ENCODE measurements at places on chromosomes 11 and 22.
A peak's percentile ranks its signal among the peaks of the same experiment; 100 is the strongest.

DNA sequence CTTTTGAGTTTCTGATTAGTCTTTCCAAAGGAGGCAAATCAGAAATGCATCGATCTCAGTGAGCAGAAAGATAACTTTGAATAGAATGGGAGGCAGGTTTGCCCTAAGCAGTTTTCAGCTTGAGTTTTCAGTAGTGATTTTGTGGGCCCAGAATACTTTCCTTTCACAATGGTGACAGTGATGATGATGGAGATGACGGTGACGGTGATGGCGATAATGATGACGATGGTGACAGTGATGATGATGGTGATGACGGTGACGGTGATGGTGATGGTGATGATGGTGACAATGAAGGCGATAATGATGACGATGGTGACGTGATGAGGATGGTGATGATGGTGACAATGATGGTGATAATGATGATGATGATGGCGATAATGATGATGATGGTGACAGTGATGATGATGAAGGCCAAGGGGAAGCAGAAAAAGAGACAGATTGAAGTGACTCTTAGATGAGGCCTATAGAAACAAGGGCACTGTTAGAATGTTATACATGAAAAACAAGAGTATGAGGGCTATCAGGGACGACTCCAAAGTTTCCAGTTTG, 153.4 kb upstream of the B3GAT1 start:
- no peak for DNase-seq

- no peak for DNase-seq
Measured at GRCh38 chr11:47857485-47857884, 9.3 kb upstream of the NUP160 start.

DNA sequence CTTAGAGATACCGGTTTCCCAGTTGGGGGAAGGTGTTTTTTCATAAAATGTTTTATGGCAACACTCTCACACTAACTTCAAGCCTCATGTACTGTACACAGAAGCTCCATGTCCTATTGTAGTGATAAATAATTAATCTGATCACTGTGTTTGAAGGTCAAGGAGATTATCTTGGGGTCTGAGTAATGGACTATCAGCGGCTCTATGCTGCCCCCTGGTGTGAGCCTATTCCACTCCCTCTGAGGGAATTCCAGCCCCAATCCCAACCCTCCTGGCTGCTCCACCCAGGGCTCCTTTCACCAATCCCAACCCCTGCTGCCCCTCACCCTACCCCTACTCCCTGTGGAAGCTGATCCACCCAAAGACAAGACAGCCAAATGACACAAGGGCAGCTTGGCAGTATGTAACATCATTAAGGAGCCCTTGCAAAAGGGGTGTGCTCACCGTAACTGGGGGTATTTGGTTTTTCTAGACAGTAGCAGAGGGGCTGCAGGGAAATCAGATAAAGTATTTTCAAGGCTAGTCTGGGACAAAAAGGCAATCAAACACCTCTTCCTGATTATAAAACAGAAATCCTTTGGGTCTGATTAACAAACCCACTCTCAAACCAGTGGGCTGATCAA, 22.3 kb downstream of the HPS4 start:
- peak; percentile 47 for DNase-seq

DNA sequence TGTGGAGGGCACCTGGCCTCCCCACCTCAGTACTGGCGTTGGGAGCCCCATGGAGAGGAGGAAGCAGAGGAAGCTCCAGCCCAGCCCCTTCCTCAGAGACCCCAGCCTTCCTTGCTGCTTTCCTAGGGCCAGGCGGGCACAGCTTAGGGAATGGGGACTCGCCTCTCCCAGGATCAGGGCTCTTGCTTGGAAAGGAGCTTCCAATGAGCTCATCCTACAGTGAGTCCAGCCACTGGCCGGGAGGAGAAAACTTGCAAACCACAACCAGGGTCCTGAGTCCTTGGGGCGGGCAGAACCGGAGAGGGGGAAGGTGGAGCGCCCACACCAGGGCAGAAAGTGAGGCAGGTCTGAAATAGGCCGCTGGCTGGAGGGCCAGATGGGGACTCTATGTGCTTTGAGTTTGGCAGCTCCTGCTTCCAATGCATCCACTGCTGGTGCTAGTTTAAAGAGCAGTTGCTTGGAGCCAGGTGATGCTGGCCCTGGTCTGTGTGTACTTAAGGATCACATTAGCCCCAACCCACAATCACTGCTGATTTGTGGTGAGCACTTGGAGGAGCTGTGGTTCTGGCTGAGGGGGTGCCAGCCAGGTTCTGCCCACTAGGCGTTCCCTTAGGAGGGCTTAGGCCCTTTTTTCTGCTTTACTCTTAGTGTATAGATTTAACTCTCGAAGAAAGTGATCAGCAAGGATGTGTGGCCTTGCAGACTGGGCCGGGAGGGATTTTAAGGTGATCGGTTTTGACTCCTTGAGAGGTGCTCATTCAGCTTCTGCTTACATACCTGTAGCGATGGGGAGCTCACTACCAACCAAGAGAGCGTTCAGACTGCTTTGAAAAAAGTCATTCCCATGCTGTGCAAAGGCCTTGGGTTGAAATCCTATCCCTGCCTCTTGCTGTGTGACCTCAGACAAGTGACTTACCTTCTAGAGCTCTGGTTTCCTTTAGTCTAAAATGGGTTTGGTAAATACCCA, 81.9 kb downstream of the TP53I11 start:
- no peak for DNase-seq

DNA sequence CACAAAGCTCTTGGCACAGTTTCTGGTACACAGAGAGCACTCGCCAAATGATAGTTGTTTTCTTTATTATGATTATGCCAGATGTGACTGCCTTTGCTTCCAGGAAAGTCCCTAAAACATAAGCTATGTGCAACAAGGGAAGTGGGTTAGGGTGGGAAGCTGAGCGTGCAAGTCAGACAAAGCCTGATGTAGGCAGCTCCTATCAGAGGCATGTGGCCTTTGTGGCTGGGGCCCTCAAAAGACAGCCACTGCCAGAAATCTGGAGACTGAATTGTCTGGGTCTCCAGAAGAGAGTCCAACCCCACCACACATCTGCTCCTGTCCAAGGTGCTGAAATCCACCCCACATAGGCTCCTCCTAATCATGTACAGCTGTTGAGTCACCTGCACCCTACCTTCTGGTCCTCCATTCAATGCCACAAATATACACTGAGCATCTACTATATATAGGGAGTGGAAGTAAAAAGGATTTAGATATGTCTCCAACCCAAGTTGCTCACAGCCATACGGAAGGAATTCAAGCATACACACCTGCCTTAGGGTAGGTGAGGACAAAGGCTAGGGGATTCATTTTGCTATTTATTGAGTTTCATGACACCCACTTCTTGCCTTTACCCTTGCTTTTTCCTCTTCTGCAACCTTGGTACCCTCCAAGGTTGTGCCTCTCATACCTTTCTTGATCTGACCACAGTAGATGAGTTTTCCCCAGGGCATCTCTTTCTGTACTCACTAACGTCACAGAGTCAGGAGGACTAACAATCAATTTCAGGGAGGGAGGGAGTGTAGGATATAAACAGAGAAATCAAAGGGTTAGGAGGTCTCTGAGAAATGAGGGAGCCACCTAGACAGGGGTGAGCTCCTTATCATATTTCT, 12.4 kb downstream of the SEC14L3 start:
- DNase-seq, result no peak

DNA sequence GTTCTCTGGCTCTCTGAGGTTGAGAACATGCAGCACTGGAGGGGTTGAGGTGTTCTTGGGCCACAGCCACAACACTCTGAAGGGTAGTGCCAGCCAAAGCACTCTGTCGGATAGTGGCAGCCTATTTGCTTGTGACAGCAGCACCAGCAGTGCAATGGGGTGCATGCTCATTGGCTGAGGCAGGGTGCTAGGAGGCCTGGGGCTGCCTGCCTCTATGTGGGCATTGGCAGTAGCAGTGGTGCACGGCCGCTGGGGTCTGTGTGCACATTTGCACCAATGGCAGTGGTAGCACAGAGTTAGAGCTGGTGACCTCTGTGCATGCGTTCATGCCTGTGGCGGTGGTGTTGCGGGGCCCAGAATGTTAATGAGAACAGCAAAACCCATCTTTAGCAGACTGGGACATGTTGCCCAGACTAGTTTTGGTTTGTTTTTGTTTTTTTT, 25.4 kb downstream of the PI4KA start:
- no peak for DNase-seq

DNA sequence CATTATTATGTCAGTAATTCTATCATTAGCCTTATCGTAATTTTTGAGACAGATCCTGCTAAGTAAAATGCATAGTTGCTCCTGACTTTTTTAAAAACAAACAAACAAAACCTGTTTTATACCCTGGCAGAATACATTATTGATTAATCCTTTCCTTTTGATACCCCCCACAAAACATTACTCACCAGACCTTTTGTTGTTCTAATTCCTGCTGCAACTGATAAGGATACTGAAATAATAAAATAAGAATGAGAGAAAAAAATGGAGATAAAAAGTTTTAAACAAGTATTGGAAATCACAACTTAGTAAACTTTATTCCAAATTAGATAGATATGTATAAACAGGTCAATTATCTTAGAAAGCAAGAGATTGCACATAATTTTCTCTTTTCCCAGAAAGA, 28.6 kb downstream of the MS4A4E start:
- no peak for DNase-seq

DNA sequence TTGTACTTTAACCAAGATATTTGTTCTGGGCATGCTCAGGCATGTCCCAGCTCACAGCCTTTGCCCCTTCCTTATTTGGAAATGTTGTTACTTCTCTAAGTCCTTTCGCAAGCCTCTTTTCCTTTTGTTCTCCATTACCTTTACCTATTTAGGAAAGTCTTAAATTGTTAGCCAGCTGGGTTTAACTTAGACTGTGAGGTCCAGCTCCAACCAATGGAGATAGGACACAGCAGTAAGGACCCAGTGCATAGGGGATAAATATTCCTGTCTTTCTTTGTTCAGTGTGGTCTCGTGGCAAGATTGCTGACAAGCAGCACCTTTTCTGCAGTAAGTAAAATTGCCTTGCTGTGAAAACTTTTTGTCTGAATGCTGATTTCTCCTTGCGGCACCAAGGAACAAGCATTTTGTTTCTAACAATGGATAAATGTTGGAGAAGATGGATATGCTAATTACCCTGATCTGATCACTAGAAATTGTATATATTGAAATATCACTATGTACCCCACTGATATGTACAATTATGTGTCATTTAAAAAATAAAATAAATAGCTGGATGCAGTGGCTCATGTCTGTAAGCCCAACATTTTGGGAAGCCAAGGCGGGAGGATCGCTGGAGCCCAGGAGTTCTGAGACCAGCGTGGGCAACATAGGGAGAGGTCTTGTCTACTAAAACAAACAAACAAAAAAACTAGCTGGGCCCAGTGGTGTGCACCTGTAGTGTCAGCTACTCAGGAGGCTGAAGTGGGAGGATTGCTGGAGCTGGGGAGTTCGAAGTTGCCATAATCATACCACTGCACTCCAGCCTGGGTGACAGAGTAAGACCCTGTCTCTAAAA, 31.9 kb upstream of the FTH1 start:
- DNase-seq, result no peak

GRCh38 chr22:42848941-42849550, 8.0 kb downstream of the ARFGAP3 start:
- no peak for DNase-seq

GRCh38 chr11:540583-541432, 3.5 kb downstream of the LRRC56 start:
- no peak for DNase-seq

- DNase-seq, result no peak
Measured at GRCh38 chr11:92528001-92528400, 303.4 kb downstream of the FAT3 start.

- no peak for DNase-seq
Measured at GRCh38 chr11:87870086-87870485, 305.2 kb downstream of the RAB38 start.

GRCh38 chr22:26316732-26317285, 112.3 kb upstream of the ASPHD2 start:
- no peak for DNase-seq

GRCh38 chr11:108726077-108726800, 61.4 kb downstream of the DDX10 start:
- no peak for DNase-seq

DNA sequence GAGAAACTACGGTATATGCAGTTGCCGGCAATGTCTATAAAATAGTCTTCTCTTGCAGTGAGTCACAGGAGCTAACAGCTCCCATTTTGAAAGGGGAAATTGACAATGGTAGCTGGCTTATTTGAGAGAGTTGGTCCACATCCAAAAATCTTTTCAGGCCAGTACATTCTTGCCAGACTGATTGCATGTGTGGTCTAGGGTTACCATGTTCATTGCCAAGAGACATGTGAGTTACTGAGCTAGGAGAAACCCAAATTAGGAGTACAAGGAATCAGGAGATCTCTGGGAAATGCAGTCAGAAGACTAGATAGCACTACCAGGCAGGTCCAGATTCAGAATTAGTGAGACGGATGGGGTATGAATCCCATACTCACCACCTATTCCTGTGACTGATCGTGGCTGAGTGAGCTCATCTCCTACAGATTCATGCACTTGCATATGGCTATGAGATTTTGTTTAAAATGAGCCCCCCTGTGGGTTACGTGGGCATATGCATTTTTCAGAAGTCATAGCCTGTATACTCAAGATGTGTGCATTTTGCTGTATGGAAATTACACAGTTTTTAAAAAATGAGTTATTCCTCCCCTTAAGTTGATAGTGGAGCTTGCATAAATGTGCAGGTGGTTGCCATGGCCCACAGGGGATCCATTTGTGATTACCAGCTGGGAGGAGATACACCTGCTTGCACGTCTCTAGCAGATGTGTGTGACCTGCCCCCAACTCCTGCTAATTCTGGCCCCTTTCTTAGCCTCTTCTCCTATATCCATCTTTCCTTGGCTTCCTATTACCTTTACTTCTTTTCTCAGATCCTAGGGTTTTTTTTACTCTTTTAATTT, 102.7 kb downstream of the COMMD9 start:
- no peak for DNase-seq

Data from activated CD4-positive, CD25-positive, alpha-beta regulatory T cell treated with anti-CD3 and anti-CD28 coated beads, Interleukin-2, amount 50 U/mL, for 72 hours (primary cell).